ENCODE measurements at places on chromosomes 4 and X.

DNA sequence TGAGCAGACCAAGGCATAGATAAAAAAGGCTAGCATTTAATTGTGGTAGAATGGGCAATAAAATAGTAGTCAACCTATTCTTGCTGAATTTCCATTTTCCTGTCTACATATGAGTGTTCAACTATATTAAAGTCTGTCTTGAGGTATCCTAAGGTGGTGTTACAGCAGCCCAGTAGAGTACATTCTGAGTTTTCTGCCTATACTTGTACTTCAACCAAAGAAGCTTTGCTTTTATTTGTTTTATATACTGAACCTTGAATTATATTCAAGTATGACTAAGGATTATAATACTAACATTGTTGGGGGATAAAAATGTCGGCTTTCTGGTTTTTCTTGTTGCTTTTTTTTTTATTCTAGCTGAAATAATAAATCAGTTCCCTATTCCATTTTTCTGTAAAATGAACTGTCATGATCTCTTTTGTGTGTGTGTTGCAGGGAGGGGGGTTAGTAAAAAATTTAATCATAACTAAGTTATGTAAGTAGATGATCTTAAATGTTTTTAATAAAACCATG is 106.7 kb downstream of the PDLIM5 start:
- no peak for DNase-seq

GRCh38 chr4:113741956-113742355 is 19.6 kb downstream of the CAMK2D start:
- DNase-seq = no peak

- DNase-seq = no peak
These were observed 43.7 kb downstream of the ANTXR2 start for GRCh38 chr4:80029364-80029763.

GRCh38 chr4:6346373-6347110 is 76.9 kb downstream of the WFS1 start:
- no peak for DNase-seq

- DNase-seq = no peak
These were observed 413.2 kb downstream of the PPARGC1A start for GRCh38 chr4:23476515-23477090.

DNA sequence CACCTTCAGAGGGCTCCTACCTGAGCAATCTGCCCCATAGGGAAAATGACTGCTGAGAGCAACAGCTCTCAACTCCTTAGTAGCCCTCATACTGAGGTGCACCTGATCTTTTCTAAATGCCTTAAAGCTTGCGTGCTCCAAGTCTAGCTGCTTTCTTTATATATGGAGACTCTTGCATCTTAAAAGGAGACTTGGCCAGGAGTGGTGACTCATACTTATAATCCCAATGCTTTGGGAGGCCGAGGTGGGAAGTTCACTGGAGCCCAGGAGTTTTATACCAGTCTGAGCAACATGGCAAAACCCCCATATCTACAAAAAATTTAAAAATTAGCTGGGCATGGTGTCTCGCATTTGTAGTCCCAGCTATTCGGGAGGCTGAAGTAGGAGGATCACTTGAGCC is 78.1 kb upstream of the TRIM2 start:
- DNase-seq = no peak

Measured in HTR-8/SVneo (cell line).